Left ventricle myocardium inferior (tissue), 1 donor: ENCODE measurements at places on chromosomes 4 and X.

DNA sequence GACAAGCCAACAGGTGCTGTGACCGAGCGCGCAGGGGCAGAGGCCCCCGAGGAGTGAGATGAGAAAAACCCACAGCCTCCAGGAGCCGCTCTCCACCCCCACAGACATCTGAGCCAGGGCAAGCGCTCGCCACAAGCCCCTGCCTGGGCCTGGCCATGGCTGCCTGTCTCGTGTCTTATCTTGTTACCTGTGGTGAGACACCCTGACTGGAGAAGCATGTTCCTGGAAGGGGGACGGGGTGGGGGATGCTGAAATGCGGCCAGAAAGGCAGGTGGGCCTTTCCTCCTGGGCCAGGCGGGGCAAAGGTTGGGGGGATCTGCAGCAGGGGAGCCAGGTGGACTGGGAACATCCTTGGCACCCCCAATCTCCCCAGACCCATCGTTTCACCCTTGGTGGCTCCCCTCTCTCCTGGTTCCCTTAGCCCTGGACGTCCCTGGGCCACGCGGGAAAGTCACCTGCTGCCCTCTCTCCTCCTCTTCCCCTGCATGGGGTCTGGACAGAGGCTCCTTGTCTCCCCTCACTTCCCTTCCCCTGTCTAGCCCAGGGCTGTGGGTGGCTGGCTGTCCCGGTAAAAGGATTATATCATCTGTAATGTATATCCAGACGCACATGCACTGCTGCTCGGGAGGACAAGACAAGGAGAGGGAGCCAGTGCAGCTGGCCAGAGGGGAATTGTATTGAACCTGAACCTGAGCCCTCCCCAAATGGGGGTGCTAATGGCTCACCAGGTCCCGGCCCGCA is 8.4 kb upstream of the DUSP9 start:
- DNase-seq, result no peak

DNA sequence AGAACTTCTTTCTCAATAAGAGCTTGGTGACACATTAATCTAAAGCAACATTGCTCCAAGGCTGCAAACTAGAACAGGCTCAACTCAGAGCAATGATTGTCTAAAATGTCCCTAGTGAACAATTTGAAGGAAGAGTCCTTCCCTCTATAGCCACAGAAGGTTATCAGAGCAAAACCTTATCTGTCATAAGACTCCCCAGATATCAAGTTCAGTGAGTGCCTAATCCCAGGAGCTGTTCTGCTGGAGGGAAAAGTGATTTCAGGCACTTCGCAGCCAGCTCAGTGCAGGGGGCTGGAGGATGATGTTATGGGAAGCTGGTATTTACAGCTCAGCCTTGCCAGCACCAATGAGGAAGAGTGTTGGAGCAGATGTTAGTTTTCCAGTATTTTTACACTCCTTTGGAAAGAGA is 497.5 kb downstream of the INPP4B start:
- no peak for DNase-seq

GRCh38 chrX:118498351-118498750 is 2.7 kb downstream of the DOCK11 start:
- no peak for DNase-seq

- DNase-seq, result no peak
Measured at GRCh38 chr4:38509551-38509950, 154.4 kb upstream of the KLF3 start.

- no peak for DNase-seq
Measured at GRCh38 chrX:48894891-48895290, 2.7 kb downstream of the TIMM17B start.

DNA sequence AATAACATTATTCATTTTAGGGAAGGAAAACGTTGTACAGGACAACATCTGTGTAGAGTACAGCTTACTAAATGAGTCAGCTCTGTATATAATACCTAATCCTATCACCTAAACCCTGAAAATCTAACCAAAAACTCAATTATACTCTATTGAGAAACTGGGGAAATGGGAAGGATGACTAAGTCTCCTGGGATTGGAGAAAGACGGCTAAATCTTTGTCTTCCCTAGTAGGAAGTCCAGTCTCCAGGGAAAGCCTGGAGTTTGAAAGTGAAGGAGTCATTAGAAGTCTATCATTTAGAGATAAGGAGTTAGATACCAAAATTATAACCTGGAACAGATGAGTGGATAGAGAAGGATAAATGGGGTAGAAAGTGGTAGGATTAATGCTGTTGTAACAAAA is 286.5 kb downstream of the STK32B start:
- no peak for DNase-seq

GRCh38 chrX:23900220-23900797 is 7.4 kb downstream of the APOO start:
- no peak for DNase-seq
